Stimulated activated CD8-positive, alpha-beta memory T cell treated with anti-CD3 and anti-CD28 coated beads, Interleukin-7, amount 100 ng/mL, for 4 hours (primary cell): ENCODE measurements at places on chromosomes 6 and 20.

DNA sequence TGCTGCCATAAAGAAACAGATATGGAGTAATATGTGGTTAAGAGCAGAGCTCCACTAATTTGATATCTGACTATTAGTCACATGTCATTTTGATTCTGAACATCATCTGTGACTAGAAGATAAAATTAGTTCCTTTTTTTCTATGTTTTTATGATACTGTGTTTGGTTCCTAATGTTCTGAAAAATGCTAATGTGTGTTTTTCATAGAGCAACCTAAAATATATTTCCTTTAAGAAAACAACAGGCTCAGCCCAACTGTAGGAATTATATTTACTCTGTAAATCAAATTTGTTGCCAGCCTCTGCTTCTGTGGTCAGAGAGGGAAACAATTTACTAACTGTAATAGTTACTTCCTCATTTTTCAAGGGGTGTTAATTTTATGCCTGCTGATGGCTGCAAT is 33.3 kb upstream of the TXLNB start:
- DNase-seq = no peak

DNA sequence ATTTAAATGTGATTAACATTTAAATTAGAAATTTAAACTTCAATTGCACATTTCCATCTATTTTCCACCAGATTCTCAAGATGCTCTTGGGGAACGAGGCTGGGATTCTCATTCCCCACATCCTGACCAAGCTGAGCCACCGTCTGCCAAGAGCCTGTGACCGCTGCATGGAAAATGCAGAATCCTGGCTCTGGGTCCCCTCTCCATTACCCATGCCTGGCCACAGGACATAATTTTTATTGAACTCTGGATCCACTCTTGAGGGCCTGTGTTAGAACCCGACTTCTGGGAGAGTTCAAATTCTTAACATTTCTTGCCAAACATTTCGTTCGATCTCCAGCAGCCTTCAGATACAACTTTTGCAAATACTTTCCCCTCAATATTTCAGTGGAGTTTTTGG is 201.6 kb upstream of the SNX9 start:
- no peak for DNase-seq

DNA sequence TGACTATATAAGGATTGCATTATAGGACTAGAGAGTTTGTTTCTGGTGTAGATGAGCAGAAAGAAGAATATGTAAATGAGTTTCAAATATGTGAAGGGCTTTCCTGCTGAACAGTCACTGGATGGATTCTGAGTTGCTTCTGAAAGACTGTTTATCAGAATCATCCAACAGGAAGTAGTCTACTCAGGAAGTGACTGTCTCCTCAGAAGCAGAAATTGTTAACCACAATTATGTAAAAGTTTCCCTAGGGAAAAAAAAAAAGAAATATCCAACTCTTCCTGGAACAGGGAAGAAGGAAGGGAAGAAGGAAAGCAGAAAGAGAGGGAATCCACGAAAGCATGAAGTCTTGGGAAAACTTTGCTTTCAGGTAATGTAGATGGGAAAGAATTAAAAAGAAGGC is 138.9 kb downstream of the TENT5A start:
- DNase-seq = no peak

DNA sequence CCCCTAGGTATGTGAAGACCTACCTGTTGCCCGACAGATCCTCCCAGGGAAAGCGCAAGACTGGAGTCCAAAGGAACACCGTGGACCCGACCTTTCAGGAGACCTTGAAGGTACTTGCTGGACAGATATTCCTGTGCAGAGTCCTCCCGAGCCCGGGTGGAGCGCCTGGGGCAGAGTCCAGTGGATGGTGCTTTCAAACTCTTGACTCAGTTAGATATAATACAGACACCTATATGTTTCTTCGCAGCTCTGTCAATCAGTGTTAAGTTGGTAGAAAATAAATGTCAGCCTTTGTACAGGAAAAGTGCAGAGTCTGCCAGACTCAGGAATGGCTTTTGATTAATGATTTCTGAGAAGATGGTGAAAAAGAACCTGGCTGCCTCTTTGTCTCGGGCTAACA is 67.2 kb downstream of the EZR start:
- DNase-seq = no peak

DNA sequence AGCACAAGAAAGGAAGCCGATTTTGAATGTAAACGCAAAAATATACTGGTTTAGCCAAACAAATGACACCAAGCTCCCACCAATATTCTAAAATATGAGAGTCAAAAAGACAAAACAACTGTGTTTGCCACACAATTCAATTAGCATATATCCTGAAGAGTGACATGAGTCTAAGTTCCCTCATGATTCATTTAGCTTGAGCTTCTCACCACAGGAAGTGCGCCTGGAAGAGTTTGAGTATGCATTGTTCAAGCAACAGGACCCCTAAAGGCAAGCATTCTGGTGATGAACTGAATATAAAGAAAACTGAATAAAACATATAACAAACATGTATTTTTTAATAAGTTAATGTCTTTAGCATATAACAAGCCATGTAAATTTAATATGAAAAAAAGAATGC is 115.2 kb upstream of the RUNX2 start:
- DNase-seq = no peak

- no peak for DNase-seq
These were observed 37.4 kb upstream of the JAG1 start for GRCh38 chr20:10710991-10711775.

DNA sequence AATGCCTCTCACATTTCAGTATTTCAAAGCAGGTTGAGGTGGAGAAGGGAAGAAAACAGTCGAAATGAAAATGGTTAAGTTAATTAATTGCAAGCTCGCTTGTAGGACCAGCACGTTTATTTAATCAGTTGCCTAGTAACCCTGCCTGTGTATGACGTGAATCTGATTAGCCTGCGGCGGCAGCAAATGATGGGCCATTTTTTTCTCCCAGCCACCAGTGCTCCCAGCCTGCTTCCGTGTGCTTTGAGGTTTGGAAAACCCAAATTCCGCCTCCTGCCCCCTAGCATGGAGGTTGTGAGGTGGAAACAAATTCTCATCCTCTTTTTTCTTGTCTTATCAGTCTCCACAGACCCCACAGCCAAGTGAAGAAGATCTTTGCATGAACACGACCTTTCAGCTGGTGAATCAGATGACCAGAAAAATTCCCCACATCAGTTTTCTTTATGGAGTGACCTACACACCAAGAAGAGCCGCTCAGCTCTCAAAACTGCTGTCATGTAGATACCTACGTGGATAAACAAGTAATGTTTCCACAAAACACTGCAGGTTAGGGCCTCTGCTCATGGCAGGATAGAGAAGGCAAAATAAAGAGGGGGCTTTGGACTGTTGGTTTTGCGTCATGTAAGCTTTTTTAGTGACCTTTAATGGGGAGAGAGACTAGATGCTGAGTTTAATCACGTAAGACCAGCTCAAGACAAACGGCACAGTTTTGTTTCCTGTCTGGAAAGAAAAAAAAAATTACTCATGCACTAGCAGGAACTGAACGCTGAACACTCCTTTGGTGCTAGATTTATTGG is 572.9 kb upstream of the NOX3 start:
- DNase-seq = no peak

GRCh38 chr6:132298344-132298949 is 102.8 kb downstream of the MOXD1 start:
- DNase-seq = no peak

DNA sequence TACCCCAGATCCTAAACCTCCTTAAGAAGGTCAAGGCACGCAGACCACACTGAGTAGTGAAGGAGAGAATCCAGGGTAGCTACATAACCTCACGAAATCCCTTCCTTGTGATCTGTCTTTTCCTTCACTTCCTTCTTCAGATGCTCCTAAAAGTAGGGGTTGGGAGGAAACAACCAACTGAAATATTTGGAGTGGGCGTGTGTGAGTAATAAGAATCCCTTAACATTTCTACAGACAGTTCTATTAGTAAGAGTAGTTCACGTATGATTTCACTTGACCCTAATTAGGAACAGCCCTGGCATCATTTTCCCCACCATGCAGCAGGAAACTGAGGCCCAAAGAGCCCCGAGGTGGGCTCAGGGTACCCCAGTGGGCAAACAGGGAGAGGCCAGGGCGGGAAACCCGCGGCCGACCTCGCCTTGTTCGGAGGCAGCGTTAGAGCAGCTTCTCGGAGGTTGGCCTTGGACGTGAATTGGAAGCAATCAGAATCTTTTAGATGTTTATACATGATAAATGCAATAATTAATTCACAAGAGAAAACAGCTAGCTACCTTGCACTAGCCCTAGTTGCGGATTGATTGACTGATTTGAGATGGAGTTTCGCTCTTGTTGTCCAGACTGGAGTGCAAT is 859 bp upstream of the RAE1 start:
- DNase-seq = no peak

- DNase-seq = no peak
These were observed 19.4 kb upstream of the RCAN2 start for GRCh38 chr6:46510651-46511050.

DNA sequence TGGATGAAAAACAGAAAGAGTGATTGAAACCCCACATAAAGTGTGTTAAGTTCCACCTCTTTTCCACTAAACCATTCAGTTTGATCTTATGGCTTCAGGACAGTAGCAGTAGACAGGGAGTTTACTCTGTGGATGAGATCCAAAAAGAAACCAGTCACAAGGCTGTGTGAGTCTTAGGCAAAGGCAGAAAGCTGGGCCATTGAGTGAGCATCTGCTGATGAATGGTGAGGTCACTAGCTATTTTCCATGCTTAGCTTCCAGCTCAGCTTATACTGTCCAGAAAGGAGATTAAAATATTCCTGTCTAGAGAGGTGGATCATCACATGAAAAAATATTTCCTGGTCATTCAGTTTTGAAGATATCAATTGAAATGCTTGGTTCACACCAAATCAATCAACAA is 1643.9 kb downstream of the HACE1 start:
- no peak for DNase-seq

DNA sequence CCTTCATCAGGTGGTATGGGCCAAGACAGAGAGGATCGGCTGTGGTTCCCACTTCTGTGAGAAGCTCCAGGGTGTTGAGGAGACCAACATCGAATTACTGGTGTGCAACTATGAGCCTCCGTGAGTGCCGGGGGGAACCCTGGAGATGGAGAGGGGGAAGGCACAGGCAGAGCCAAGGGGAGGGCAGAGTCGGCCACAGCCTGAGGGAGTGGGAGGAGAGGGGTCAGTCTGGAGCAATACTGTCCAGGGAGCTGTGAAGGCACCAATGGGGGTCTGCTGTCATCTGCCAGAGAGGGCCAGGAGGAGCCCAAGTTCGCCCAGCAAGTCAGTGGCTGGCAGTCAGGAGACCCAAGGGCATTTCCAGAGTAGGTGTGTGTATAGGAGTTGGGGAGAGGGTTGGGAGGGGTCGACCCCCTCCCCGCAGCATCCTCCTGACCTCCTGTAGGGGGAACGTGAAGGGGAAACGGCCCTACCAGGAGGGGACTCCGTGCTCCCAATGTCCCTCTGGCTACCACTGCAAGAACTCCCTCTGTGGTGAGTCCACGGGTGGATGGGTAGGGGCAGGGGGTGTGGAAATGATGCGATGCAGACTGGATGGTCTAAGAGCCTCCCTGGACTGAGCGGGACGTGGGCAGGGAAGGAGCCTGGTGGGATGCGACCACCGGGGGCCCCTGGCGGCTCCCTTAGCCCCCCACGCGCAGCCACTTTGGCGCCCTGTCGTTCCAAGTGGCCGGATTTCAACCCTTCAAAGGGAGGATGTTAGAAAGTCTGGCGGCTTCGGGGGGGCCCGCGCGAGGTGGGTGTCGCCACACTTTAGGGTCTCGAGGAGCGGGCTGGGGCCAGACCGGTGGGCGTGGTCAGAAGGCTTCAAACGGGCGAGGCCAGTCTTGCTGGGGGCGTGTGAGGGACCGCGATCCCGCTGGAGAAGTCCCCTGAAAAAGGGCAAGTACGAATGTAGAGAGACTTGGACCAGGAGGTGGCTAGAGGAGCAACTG is 7.2 kb downstream of the PI16 start:
- DNase-seq = no peak

DNA sequence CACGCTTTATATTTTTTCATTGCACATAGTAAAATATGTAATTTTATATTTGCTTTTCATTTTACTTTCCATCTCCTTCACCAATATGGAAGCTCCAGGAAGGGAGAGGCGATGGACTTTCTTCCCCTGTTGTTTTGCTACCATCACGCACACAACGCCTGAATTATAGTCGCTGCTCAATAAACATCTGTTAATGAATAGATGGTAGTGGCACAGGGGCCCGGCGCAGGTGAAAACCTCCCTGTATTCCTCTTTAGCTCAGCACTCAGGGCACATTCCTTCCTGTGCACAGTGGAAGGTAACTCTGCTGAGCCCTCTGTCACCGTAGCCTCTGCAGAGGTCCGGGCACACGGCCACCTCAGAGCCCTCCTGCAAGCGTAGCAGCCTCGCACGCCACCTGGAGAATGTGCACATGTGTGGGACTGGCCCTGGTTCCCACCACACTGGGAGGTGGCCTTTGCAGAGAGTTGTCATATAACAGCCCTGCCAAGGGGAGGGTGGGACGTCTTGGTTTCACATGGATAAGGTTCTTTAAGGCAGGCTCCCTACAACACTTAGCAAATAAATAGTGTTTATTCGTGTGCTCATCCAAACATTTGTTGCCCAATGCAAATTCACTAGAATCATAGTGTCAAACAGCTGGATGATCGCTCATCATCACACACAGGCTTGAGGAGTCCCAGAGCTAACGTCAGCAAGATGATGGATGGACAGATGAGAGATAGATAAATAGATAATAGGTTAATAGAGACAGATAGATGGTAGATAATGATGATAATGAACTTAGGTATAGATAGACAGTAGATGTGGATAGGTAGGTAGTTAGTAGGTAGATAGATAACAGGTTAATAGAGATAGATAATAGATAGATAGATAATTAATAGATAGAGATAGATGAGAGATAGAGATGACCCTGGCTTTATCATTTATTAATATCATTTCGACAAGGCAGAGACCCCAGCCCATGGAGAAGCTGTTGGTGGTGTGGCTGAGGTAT is 32.3 kb upstream of the AFDN start:
- DNase-seq = no peak

GRCh38 chr6:9482030-9482738 is 932.7 kb downstream of the TFAP2A start:
- no peak for DNase-seq

GRCh38 chr20:61850926-61851900 is 214.5 kb downstream of the TAF4 start:
- DNase-seq = no peak

GRCh38 chr20:37538003-37538402 is 10.3 kb upstream of the BLCAP start:
- no peak for DNase-seq

DNA sequence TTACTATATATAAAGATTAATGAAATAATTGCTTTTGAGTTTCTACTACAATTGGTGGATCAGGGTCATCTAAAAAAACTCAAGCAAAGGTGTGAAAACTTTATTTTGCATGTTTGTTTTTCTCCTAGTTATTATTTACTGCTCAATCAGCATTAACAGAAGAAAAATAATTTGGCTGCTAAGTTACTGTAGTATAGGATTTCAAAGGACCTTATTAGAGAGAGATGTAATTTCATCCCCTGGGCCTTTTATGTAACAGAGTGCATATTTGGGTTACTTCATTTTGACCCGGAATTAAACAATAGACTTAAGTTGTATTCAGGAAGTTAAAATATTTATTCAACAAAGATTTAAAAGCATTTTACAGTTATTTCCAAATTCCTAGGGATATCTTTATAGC is 49.8 kb downstream of the EYA4 start:
- DNase-seq = no peak

- no peak for DNase-seq
These were observed 24.2 kb upstream of the ENPP4 start for GRCh38 chr6:46105568-46105967.

- DNase-seq = no peak
These were observed 380.7 kb upstream of the CITED2 start for GRCh38 chr6:139754898-139755775.
